DMS79 (cell line): ENCODE measurements at places on chromosomes 2 and 18.

DNA sequence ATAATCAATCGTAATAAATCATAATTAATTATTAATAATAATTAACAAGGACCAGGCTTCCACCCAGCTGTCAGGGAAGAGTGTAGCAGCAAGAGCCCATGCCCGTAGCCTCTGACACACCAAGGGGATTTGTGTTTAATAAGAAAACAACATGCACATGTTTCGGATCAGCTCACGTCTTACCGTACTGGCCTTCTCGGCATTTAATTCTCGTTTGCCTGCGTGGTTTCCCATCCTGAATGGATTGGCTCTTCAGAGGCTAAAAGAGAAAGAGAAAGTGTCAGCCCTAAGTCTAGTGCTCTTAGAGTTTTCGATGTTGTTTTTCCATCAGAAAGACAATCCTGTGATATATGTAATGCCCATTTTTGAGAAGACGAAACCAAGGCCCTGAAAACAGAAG lies 27.6 kb downstream of the MBP start:
- no peak for DNase-seq

DNA sequence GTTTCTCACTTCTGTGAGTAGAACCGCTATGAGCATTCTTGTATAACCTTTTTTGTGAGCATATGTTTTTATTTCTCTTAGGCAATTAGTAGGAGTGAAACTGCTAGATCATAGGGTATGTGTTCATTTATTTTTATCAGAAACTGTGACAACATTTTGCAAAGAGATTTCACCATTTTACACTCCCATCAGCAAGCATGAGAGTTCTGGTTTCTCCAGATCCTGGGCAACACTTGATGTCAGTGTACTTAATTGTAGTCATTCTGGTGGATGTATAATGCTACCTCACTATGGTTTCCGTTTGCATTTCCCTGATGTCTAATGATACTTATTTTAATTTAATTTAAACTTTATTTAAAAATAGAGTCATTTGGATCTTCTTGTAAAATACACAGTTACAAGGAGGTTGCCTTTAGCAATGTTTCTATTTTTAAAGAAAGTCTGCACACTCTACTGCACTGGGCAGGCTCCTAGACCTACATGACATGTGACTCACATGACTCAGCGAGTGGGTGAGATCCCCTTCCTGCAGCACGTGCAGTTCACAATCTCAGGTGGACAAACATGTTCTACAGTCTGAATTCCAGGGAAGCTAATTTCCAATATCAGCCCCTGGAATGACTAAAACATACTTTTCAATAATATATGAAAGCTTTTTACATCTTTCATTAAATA lies 127.0 kb upstream of the BCL2L11 start:
- no peak for DNase-seq

DNA sequence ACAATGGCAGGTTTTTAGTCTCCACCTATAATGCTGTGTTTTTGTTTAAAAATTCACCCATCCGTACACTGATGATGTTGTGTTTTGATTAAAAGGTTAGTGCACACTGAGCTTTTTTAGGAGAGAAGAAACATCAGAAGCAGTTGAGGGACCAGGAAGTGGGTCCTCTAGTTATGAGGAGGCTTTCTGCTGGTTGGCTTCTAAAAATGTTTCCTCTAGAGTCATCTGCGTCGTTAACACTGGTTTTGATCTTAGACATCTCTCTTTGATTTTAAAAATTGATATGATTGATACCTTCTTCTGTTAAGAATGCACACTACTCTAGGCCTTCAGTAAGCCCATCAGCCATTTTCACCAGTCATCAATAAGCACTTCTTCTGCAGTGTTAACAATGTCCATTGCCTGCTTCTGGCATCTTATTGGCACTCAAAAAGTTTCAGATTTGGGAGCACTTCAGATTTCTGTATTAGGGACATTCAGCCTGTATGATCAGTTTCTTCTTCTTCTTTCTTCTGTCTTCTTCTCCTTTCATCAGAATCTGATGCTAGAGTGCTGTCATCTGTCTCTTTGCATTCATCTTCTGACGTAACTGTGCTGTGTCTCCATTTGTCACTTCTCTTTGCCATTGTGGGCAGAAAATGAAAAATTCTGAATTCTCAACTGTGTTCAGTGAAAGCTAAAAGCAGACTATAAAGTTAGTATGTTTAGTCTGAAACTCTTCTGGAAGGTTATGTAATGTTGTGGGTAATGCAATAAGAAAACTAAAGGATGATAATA lies 56.3 kb downstream of the PHLPP1 start:
- no peak for DNase-seq

- no peak for DNase-seq
These were observed 54.6 kb upstream of the TXNDC2 start for GRCh38 chr18:9831036-9831722.

DNA sequence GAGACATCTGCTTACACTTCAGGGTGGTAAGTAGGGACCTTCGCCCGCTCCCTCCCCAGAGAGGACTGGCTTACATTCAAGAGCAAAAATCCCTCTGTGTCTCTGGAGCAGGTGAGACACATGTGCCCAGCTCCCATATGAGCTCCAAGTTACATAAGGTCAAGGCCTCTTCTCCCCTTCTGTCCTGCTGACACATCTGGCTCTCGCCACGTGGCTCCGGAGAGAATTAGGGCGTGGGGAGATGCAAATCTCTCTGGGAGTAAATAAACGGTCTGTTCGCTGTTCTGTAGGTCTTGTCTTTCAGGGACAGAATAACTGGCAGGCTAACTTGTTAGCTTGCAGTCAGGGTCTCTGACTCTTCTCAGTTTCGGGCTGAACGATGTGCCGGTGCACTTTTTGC lies 16.2 kb downstream of the MRO start:
- no peak for DNase-seq

DNA sequence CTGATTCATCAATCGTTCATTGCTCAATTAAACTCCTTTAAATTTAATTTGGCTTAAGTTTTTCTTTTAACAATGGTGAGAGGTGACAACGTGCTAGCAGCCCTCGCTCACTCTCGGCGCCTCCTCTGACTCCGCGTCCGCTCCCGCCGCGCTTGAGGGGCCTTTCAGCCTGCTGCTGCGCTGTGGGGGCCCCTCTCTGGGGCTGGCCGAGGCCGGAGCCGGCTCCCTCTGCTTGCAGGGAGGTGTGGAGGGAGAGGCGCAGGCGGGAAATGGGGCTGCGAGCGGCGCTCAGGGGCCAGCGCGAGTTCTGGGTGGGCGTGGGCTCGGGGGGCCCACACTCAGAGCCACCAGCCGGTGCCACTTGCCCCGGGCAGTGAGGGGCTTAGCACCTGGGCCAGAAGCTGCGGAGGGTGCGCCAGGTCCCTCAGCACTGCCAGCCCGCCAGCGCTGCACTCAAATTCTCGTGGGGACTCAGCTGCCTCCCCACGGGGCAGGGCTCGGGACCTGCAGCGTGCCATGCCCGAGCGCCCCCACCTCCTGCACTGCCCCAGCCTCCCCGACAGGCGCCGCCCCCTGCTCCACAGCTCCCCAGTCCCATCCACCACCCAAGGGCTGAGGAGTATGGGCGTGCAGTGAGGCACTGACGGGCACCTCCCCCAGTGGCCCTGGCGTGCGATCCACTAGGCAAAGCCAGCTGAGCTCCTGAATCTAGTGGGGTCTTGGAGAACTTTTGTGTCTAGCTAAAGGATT lies 19.6 kb downstream of the ANKMY1 start:
- DNase-seq = no peak

DNA sequence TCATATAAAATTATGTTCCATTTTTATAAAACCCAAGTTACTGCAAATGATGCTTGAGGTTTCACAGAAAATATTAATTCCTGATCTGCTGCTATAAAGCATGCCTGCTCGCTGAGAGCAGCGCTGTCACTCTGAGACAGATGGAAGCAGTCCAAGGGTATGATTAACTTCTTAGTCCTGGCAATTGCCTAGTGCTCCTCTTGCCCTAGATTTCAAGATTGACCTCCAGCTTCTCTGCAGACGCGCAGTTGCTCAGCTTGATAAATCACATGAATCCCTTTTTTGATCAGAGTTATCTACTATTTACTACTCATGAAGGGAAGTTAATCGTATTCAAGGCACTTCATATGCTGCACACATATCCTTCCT lies 154.6 kb upstream of the REV1 start:
- DNase-seq = no peak

DNA sequence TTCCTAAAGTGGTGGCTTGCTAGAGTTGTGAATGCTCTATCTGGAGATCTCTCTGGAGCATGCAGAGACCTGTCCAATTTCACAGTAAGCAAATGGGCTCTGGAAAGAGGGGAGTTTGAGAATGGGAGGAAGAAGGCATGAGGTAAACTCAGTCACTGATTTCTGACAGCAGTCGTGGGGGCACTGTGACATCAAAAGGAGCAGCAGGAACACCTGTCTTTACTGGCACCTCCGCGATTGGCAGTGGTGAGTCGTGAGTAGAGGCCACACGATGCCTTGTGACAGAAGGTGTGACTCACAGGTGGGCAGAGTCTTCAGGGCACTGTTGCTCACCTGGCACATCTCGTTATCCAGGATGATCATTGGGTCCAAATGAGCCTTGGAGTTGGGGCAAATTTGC lies 38.8 kb upstream of the CAVIN2 start:
- DNase-seq = no peak

DNA sequence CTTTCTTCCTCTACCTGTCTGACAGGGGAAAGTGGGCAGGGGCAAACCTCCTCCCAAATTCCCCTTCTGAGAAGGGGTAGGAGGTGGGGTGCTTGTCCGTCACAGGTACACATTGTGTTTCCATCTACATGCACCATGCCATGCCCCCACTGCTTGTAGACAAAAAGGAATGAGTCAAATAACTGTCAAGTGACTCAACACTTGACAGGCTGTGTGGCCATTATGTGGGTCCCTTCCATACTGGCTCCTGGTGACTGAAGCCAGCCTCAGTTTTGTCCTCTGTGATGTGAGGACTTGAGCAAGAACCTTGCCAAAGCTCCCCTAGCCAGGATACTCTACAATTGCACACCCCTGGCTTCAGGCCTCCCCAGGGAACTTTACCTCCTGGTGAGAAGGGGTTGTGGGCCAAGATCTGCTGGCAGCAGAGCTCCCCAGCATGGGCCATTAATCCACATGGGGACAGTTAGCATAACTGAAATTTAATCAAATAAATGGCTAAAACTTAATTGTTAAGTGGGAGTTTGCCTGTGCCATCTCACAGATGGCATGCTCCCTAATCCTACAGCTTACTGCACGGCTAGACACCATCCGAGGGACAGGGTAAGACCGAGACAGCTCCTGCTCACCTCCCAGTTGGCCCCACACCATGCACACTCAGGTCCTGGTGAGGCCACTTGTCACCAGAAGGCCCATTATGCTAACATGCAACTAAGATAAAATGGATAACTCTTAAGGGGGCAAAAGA lies 140.2 kb downstream of the BCL11A start:
- DNase-seq = no peak

- peak; percentile 70 for DNase-seq
These were observed at the start of gene CELF4 for GRCh38 chr18:37565101-37565976. TSS of gene CELF4 (minus strand) at chr18:37565798.

GRCh38 chr2:63537306-63537705 lies 51.0 kb downstream of the WDPCP start:
- no peak for DNase-seq

- no peak for DNase-seq
These were observed 800 bp downstream of the TTC21B start for GRCh38 chr2:165952741-165953211.

- DNase-seq = peak; percentile 43
These were observed 3.6 kb downstream of the IGFBP2 start for GRCh38 chr2:216636551-216637450.

DNA sequence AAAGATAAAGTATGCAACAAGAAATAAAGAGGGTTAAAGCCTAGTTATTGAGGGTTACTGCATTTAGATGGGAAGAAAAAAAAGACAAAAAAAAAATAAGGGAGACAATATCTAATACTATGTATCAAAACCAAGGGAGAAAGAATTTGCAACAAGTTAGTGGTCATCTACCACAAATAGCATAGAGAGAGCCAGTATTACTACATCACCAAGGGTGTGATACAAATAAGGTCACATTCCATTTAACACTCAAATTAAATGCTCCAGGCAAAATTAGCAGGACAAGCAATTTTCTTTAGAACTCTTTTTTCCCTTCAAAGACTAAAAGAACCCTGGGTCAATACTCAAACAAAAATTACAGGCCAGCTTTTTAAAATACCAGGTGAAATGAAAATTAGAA lies 115.1 kb upstream of the GULP1 start:
- no peak for DNase-seq

GRCh38 chr2:20033322-20033721 lies 18.1 kb downstream of the LAPTM4A start:
- no peak for DNase-seq

GRCh38 chr2:75586971-75587370 lies 26.2 kb upstream of the EVA1A start:
- DNase-seq = no peak

- DNase-seq = peak; percentile 74
These were observed 83.1 kb downstream of the BCL11A start for GRCh38 chr2:60470340-60470739.

- DNase-seq = no peak
These were observed 656.9 kb downstream of the EPHA4 start for GRCh38 chr2:220915092-220915623.

DNA sequence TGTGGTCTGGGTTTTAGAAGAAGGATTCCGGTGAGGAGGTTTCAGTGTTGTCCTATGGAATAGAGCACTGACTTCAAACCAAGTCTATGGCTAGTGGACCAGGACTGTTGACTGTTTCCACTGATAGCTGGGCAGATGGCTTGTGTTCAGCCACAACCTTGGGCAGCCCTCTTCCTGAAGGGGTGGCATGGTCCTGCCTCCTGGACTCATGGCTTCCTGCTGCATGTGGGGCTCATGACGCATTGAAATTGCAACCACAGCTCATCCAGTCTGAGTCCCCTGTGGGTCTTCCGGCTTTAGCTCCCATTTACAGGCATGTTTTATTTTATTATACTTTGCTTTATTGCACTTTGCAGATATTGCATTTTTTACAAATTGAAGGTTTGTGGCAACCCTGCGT lies 105.0 kb downstream of the B3GNT2 start:
- DNase-seq = no peak

DNA sequence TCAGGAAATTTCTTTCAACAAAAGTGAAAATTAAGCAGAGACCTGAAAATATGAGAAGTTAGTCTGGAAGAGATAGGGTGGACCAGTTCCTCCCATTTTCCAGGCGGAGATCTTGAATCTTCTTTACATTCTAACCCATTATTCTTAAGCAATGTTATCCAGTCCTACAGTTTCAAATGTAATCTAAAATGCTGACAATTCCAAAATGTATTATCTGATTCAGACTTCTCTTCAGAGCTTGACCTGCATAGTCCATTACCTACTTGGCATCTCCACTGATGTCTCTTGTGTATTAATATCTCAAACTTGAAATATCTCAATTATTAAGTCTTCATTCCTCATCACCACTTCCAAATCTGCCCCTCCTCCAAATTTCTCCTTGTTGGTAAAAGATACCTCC lies 28.4 kb upstream of the SLC39A10 start:
- no peak for DNase-seq

DNA sequence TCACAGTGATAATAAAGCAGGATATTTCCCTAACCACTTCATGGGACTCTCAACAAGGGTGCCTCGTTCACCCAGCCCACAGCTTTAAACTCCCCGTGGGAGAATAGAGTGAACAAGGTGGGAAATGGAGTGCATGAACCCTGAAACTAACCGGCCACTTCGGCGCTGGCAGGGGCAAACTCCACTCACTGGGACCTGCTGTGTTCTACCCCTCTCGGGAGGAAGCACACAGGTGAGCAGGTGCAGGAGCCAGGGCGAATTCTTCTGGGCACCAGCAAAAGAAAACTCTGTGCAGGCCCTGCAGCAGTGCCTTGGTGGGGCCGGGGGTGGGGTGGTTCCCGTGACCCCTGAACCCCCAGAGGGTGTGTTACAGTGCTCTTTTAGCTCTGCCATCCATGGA lies 2029.1 kb upstream of the LRRTM1 start:
- no peak for DNase-seq

GRCh38 chr18:77622009-77622692 lies 372.5 kb downstream of the GALR1 start:
- no peak for DNase-seq
